ENCODE measurements at places on chromosomes 7 and 10. TPM values are rescaled to one million over a fixed set of nuclear protein-coding genes. Genes with fewer than 3 reads are reported as not detected.
A peak's percentile ranks its signal among the peaks of the same experiment; 100 is the strongest.

DNA sequence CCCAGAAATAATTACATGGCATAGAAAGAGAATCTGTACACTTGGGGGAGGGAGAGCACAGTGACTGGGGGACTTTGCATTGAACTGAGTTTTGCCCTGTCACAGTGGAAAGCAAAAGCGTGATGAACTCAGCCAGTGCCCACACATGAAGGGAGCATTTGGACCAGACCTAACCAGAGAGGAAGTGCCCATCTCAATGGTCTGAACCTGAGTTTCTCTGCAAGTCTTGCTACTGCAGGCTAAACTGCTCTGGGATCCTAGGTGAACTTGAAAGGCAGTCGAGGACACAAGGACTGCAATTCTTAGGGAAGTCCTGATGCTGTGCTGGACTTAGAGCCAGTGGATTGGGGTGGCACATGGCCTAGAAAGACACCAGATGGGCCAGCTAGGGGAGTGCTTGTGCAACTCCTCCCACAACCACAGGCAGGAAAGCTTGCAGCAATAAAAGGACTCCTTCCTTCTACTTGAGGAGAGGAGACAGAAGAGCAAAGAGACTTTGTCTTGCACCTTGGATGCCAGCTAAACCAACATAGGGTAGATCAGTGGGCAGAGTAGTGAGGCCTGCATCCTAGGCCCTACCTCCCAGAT is 259.0 kb downstream of the GRM8 start:
- DNase-seq = no peak

GRCh38 chr10:71213761-71214440 is 1.5 kb downstream of the UNC5B start:
- DNase-seq = peak; percentile 85

- DNase-seq = peak; percentile 41
Measured at GRCh38 chr7:18780266-18780665, 284.7 kb downstream of the HDAC9 start.

The SEPHS1 gene
- total RNA-seq = 34.0 TPM

The CCDC136 gene
- 3.8 TPM for total RNA-seq

All from GM23248 (cell line).